ENCODE measurements at places on chromosomes 1 and 21. TPM values are rescaled to one million over a fixed set of nuclear protein-coding genes. Genes with fewer than 3 reads are reported as not detected.

The TFF3 gene
- total RNA-seq, result 1.00 TPM

- DNase-seq, result peak; percentile 26
These were observed 91.1 kb downstream of the DMRTB1 start for GRCh38 chr1:53550201-53550741.

- DNase-seq, result no peak
These were observed 132.5 kb downstream of the SYT14 start for GRCh38 chr1:210070531-210070930.

GRCh38 chr1:26358411-26359384, 4.8 kb upstream of the CRYBG2 start:
- DNase-seq, result no peak

GRCh38 chr1:201125019-201125418, 2.0 kb downstream of the ASCL5 start:
- DNase-seq, result peak; percentile 22

GRCh38 chr1:189673217-189673616, 804.4 kb downstream of the BRINP3 start:
- DNase-seq, result no peak

DNA sequence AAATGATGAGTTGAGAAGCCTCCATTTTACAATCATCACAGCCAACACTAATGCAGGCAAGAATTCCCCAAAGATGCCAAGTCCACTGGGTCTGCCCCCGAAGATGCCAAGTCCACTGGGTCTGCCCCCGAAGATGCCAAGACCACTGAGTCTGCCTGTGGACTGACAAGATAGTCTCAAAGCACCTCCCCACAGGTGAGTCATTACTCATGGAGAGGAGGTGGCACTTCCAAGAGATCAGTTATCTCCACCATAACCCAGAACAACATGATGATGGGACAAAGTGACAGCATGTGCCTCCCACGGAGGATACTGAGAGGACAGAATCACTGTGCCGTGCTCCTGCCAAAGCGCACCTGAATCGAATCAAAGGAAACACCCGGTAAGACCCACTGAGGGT, 4.8 kb downstream of the PTTG1IP start:
- DNase-seq, result peak; percentile 8
